ENCODE measurements at places on chromosomes 11 and 22.

- no peak for DNase-seq
Observed at GRCh38 chr22:49361164-49361563, 466.5 kb downstream of the BRD1 start.

DNA sequence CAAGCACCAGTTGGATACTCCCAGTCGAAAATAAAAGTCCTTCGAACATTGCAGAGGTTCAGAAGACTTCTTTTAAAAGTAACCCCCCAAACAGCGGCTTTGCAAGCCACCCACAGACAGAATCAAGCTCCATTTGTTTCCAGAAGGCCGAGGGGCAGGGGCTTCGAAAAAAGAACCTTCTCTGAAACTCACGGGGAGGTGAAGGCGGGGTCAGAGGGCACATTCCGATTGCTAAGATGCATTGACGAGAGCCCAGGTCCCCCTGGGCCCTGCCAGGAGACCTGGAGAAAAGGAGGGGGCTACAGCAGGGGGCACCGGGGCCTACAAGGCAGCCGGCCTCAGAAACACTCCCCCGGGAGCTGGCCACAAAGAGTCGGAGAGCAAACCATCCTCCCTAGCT, 306.8 kb downstream of the MN1 start:
- no peak for DNase-seq

DNA sequence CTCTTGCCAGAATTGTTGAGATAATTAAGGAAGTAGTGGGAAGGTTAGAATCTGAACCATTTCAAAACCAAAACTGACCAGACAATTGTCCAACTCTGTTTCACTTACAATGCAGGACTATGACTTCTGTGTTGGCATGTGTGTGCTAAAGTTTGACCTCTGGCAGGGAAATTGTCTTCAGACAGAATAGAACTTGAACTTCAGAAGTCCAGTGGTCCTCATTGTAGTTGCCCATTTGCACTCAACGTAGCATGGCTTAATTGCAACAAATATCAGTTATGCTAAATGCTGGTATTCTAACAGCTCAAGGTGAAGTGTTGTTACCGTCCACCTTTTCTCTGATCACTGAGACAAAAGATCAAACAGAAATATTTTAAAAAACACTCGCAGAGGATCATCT, 47.2 kb downstream of the BLID start:
- no peak for DNase-seq

- no peak for DNase-seq
Observed at GRCh38 chr22:42308892-42309468, 38.5 kb upstream of the TCF20 start.

- DNase-seq, result no peak
Observed at GRCh38 chr11:12088531-12088930, 21.9 kb upstream of the MICAL2 start.

- no peak for DNase-seq
Observed at GRCh38 chr11:117492578-117493251, 165.1 kb downstream of the CEP164 start.

DNA sequence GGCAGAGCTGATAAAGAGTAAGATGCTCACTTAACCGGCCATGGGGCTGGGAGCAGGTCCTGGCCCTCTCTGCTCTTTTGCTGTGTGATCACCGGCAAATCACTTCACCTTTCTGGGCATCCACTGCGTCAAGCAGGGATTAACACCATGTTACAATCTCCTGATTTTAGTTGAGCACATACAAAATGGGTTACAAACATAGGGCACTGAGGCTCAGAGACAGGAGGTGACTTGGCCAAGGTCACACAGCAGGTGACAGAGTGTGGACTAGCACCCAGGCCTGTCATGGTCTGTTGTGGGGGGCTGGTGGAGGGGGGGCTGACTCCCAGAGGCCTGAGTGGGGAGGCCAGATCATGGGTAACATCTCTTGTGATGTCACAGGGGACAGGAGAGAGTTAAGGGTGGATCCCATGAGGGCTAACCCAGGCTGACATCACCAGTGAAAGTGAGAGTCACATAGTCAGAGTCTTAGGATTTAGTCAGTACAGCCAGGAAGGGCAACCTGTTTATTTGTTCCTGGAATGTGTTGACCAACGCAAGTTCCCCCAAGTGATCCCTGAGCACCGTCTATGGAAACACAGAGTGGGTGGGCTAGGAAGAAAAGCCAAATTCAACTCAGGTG, 27.8 kb downstream of the GDPD5 start:
- no peak for DNase-seq

DNA sequence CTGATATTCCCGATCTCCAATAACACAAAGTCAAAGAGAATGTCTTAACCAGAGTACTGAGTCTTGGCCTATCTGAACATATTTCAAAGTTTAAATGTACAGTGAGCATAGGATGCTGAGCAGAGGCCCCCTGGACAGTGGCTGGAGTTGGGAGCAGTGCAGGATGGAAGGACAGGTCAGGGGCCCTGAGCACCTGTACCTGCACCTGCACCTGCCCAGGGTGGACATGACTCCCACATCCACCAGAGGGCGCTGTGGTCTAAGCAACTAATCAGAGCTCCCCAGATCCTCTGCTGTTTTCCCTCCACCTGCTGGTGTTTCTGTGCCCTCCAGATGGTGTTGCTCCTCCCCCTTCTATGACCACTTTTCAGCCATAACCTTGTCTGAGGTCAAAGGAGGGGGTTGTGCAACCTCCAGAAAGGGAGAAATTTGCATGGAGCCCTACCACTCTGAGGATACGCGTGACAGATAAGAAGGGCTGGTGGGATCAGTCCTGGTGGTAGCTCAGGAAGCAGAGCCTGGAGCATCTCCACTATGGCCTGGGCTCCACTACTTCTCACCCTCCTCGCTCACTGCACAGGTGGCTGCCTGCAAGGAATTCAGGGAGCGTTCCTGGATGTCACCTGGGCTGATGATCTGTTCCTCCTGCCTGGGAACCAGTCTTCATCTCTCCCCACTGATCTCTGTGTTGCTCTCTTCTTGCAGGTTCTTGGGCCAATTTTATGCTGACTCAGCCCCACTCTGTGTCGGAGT, 49.1 kb upstream of the VPREB1 start:
- DNase-seq, result peak; percentile 76

- no peak for DNase-seq
Observed at GRCh38 chr11:10004526-10005113, 289.4 kb downstream of the SBF2 start.

DNA sequence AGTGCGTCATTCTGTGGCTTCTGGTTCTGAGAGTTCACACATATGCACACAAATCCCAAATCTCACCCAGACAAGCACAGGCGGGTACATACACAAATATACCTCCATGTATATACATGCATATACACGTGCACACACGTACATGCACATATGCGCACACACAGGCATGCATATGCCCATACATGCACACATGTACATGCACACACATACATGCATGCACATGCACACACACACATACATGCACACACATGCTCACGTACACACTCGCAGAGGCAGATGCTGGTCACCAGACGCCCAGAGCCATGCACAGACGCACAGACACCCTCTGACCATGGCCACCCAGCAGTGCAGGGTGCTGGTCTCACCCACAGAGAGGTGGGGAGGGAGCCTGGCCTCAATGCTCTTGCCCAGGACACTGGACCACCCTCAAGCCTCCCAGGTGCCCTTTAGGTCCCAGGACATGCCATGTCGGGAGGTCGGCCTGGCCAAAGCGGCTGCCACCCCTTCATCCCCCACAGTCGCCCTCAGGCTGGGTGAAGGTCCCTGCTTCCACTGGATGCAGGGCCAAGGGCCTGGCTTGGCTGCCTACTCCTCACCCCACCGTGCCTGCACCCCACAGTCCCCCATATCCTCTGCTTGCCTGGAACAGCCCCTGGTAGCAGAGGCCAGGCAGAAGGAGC, 9.5 kb downstream of the DUSP8 start:
- no peak for DNase-seq

DNA sequence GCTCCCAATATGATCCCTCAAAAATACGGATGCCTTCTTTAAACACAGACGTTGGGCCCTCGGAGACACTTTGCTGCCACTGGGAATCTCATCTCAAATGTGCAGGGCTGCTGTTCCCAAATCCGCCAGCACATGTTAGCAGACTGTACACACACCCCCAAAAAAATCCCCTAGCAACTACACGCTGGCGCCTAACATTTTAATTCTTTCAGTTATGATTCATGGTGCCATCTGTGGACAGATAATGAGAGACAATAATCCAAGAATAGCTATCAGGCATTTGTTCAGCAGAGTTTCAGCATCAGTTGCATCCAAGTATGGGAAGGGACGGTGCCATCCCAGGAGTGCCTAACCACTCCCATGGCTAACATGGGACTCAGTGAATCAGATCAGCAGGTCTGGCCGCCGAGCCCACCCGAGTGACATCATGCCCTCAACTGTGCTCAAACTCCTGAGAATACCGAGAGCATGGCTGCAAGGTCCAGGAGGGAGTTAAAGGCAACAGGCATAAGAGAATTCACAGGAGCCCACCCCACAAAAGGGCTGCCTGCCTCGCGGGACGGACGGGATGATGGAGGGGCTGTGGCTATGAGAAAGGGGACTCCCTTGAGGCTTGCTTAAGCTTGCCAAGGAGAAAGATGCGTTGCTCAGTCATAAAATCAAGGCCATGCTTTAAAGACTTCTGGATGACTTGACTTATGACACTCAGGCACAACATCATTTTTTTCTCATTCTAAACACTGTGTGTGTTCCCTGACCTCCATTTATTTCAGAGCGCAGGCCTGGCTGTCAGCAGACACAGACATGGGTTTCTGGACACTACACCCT, 337.0 kb downstream of the SHANK2 start:
- no peak for DNase-seq

DNA sequence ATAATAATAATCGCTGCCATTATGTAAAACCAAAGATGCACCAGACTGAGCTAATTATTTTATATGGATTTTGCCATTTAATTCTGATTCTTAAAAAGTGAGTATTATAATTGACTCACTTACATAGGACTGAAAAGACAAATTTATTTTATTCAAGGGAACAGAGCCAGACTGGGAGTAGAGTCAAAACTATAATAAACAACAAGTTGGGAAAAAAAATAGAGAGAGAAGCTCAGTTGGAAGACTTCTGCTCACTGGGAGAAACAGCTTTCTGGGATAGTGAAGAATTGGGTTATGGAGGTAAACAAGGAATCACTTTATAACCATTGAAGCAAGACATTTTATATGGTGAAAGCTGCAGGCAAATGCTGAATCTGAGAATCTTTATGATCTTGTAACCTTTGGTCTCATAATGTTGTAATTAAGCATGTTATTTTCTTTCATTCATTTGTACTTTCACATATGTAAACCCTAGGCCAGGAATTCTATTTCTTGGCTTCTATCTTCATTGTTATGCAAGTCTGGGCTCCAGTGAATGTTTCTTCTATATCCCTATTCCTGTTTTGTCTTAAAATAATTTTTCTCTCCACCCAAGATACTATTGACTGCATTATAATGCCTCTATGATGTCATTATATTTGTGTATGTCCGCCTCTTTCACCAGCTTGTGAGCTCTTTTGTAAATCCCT, 725.3 kb upstream of the CCDC179 start:
- DNase-seq, result no peak

DNA sequence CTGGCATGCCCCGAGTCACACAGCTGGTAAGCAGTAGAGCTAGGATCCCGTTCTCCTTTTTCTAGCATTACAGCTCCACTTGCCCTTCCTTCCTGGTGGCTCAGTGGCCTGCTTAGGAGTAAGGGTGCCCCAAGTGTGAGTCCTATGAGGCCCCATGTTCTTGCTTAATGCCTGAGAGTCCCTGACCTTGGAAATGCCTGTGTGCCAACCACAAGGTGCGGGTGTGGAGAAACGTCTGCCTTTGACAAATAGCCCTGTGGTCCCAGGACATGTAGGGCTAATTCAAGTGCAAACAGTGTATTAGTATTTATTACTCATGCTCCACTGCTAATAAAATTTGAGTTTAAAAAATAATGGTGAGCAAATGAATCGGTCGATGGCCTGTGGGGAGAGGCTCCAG, 18.4 kb downstream of the GRIK4 start:
- DNase-seq, result no peak

GRCh38 chr11:73591743-73592142, 6.2 kb downstream of the FAM168A start:
- DNase-seq, result no peak

All from NCI-H2107 (cell line).